ENCODE measurements at places on chromosomes 13 and 19. TPM values are rescaled to one million over a fixed set of nuclear protein-coding genes. Genes with fewer than 3 reads are reported as not detected.

PROZ gene
- total RNA-seq: 5.4 TPM

ZIC5 gene
- total RNA-seq: 0.04 TPM

PRR22 gene
- 1.2 TPM for total RNA-seq

PSG6 gene
- not detected for total RNA-seq

ONECUT3 gene
- total RNA-seq: 0.08 TPM

LRRC63 gene
- total RNA-seq: not detected

DNA sequence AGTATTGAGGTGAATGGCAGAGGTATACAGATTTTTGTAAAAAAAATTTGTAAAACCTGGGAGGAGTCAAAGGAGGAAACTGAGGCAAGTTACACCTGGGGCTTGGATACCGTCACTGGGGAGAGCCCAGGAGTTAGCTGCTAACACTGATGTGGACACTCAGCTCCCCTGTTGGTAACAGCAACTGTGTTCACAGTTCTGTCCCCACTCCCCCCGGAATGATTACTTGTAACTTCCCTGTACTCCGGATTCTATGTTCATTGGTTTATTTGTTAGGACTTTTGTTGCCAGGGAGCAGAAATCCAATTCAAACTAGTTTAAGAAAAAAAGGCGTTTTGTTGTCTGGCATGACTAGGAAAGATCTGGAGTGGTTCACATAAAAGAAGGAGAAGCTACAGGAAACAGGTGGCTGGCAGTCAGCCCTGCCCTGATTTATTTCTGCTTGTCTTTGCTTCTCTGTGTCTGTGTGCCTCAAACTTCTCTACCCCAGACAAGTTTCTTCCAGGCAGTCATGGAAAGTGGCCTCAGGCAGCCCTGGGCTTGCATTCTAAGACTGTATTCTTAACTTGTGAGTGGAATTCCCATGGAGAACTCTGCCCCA is 2.3 kb upstream of the GPR12 start:
- no peak overlapping the region for H3K4me3 ChIP-seq
- peaks cover 80% of the 10 kb centered on the region for H3K27me3 ChIP-seq
- DNase-seq: no peak
- no peaks in the 10 kb centered on the region for H3K36me3 ChIP-seq

DNA sequence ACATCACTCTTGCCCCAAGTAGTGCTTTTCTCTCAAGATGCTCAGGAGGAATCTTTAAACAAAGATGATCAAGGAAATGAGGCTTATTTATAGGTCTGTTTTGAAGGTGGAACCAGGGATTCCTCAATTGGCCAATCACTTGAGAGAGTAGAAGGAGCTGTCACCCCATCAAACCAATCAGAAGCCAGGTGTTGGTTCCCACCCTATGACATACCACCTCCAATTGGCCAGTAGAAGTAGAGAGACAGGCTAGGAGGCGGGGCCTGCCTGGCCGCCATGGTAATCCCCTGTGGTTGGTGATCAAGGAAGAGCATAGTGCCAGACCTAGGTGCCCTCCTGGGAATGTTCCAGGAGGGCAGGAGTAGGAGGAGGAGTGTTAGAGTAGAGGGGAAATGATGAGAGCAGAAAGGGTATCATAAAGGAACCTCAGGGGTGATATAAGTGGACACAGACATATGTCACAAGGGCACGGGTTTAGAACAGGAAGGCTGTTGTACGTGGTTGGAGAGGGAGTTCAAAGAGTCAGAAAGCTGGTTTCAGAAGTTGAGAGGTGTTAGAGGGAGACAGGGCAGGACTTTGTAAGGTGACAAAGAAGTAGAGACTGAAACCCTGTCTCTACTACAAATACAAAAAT is 10.5 kb downstream of the PMIS2 start:
- no peak overlapping the region for H3K4me3 ChIP-seq
- H3K36me3 ChIP-seq: no peaks in the 10 kb centered on the region
- no peak overlapping the region for H3K27ac ChIP-seq
- H3K27me3 ChIP-seq: no peaks in the 10 kb centered on the region
- DNase-seq: no peak

GRCh38 chr13:36130552-36131221 is 495 bp downstream of the DCLK1 start:
- H3K4me1 ChIP-seq: no peaks in the 10 kb centered on the region
- H3K27ac ChIP-seq: no peak overlapping the region
- H3K4me3 ChIP-seq: peak overlapping the region; percentile 41
- no peaks in the 10 kb centered on the region for H3K36me3 ChIP-seq
- DNase-seq: peak; percentile 29
- peaks cover 68% of the 10 kb centered on the region for H3K27me3 ChIP-seq

DNA sequence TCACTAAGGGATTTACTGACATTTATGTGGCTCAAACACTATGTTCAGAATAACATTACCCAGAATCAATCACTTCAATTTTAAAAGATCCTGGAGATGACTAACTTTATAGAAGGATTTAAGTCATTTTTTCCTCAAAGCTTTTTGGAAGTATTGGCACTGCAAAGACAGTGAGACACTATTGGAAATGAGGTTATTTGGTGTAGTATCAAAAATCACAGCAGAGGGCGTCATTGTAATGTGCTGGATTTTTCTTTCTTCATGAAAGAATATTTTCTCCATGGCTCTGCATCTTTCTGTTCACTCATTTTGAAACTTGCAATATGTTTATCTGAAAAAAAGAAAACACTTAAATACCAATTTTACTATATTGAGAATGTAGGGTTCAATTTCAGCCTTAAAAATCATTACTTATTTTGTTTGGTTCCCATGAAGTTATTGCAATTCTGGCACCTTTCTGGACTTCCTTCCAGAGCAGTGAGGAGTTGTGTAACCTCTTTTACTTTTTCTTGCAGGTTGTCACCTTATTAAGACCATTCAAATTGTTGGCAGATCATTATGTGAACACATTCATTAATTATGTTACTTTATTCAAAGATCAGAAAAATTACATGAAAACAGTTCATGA is 3.7 kb upstream of the CSNK1A1L start:
- no peaks in the 10 kb centered on the region for H3K36me3 ChIP-seq
- H3K27me3 ChIP-seq: no peaks in the 10 kb centered on the region
- peaks cover 4% of the 10 kb centered on the region for H3K4me1 ChIP-seq
- DNase-seq: peak; percentile 60
- H3K4me3 ChIP-seq: no peak overlapping the region

- H3K4me3 ChIP-seq: no peak overlapping the region
- peaks cover 12% of the 10 kb centered on the region for H3K4me1 ChIP-seq
- H3K36me3 ChIP-seq: no peaks in the 10 kb centered on the region
- DNase-seq: no peak
These were observed 9.5 kb downstream of the ANO8 start for GRCh38 chr19:17325133-17325532.

DNA sequence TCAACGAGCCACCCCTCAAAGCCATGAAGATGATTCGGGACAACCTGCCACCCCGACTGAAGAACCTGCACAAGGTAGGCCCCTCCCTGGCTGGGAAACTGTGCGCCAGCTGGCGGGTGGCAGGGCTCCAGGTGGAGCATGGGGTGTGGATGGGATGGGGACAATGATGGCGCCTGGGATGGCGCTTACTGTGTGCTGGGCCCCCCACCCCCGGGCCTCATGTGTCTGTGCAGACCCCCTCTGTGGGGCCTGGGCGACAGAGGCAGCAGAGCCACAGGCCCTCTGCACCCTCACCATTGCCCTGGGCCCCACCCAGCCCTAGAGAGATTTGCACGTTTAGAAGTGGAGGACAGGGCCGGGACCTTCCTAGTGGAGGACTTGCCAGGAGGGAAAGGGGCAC is 19.0 kb upstream of the NCCRP1 start:
- no peak overlapping the region for H3K4me3 ChIP-seq
- no peaks in the 10 kb centered on the region for H3K36me3 ChIP-seq
- H3K4me1 ChIP-seq: no peaks in the 10 kb centered on the region
- H3K27me3 ChIP-seq: no peaks in the 10 kb centered on the region

- no peaks in the 10 kb centered on the region for H3K27me3 ChIP-seq
- H3K27ac ChIP-seq: peak overlapping the region; percentile 63
- no peaks in the 10 kb centered on the region for H3K36me3 ChIP-seq
These were observed 51.7 kb upstream of the KLF2 start for GRCh38 chr19:16272945-16273344.

- DNase-seq: peak; percentile 79
- H3K4me1 ChIP-seq: peaks cover 44% of the 10 kb centered on the region
These were observed 2.7 kb upstream of the MIDN start for GRCh38 chr19:1245494-1246264.

GRCh38 chr13:91946498-91947070 is 548.2 kb downstream of the GPC5 start:
- no peak overlapping the region for H3K27ac ChIP-seq
- H3K4me1 ChIP-seq: no peaks in the 10 kb centered on the region
- H3K27me3 ChIP-seq: no peaks in the 10 kb centered on the region
- no peak overlapping the region for H3K4me3 ChIP-seq
- no peaks in the 10 kb centered on the region for H3K36me3 ChIP-seq
- peak; percentile 57 for DNase-seq

DNA sequence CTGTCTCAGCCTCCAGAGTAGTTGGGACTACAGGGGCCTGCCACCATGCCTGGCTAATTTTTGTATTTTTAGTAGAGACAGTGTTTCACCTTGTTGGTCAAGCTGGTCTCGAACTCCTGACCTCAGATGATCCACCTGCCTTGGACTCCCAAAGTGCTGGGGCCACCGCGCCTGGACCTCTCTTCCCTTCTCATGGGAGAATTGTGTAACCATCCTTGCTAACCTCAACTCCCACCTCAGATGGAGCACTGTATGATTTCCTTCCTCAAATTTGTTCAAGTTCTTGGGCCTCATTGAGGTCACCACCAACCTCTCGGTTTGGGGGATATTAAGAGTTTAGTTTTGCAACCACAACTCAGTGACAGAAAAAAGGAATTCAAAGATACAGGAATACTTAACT is 10.7 kb downstream of the LILRA5 start:
- H3K4me3 ChIP-seq: no peak overlapping the region
- DNase-seq: no peak
- H3K36me3 ChIP-seq: no peaks in the 10 kb centered on the region
- peaks cover 7% of the 10 kb centered on the region for H3K27me3 ChIP-seq

- H3K4me3 ChIP-seq: peak overlapping the region; percentile 79
- peaks cover 11% of the 10 kb centered on the region for H3K27me3 ChIP-seq
- H3K4me1 ChIP-seq: peaks cover 18% of the 10 kb centered on the region
- H3K36me3 ChIP-seq: no peaks in the 10 kb centered on the region
These were observed 2.1 kb upstream of the FGF9 start for GRCh38 chr13:21668732-21669275.

- H3K27me3 ChIP-seq: no peaks in the 10 kb centered on the region
- no peak for DNase-seq
- no peaks in the 10 kb centered on the region for H3K36me3 ChIP-seq
- no peak overlapping the region for H3K27ac ChIP-seq
- H3K4me1 ChIP-seq: no peaks in the 10 kb centered on the region
These were observed 118.5 kb upstream of the GPC6 start for GRCh38 chr13:93108111-93108601.

- no peaks in the 10 kb centered on the region for H3K36me3 ChIP-seq
- no peaks in the 10 kb centered on the region for H3K27me3 ChIP-seq
- no peak for DNase-seq
- peak overlapping the region; percentile 45 for H3K27ac ChIP-seq
- H3K4me3 ChIP-seq: no peak overlapping the region
These were observed 14.0 kb downstream of the ELF1 start for GRCh38 chr13:41004875-41005693.

DNA sequence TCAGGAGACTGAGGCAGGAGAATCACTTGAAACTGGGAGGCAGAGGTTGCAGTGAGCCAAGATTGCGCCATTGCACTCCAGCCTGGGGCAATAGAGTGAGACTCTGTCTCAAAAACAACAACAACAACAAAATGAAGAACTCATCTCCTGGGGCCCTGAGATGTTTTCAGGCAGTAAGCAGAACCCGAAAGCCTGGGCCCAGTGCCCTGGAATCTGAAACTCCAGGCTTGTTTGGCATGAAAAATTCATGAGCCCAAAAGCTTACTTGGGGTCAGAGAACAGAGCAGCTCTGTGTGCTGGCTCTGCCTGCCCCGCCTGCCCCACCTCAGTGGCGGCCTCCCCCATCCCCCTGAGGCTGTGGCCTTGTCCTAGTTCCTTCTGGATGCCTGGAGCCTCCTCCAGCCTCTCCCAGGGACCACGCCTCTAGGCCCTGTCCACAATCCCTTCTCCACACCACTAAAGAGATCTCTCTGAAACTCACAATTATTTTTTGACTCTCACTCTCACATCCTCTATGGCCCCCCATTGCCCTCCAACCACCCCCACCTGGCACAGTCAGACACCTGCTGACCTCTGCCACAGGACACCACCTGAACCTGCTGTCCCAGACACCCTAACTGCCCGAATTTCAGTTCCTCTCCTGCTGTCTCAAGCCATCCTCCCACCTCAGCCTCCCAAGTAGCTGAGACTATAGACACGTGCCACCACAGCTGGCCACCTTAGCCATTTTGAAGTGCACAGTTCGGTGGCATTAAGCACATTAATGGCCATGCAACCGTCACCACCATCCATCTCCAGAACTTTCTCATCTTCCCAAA is 6.9 kb upstream of the AP1M2 start:
- H3K27ac ChIP-seq: no peak overlapping the region
- H3K27me3 ChIP-seq: no peaks in the 10 kb centered on the region
- DNase-seq: no peak
- H3K4me1 ChIP-seq: no peaks in the 10 kb centered on the region
- H3K4me3 ChIP-seq: no peak overlapping the region

GRCh38 chr13:107203146-107203847 is 635.4 kb upstream of the ARGLU1 start:
- DNase-seq: peak; percentile 46
- no peak overlapping the region for H3K4me3 ChIP-seq
- no peaks in the 10 kb centered on the region for H3K27me3 ChIP-seq
- H3K4me1 ChIP-seq: no peaks in the 10 kb centered on the region
- H3K27ac ChIP-seq: no peak overlapping the region

GRCh38 chr13:79398915-79399314 is 7.1 kb downstream of the RBM26 start:
- no peaks in the 10 kb centered on the region for H3K36me3 ChIP-seq
- H3K27ac ChIP-seq: no peak overlapping the region
- DNase-seq: no peak
- no peak overlapping the region for H3K4me3 ChIP-seq
- no peaks in the 10 kb centered on the region for H3K27me3 ChIP-seq
- H3K4me1 ChIP-seq: peaks cover 21% of the 10 kb centered on the region
